ENCODE measurements at places on chromosomes 2 and 18.

DNA sequence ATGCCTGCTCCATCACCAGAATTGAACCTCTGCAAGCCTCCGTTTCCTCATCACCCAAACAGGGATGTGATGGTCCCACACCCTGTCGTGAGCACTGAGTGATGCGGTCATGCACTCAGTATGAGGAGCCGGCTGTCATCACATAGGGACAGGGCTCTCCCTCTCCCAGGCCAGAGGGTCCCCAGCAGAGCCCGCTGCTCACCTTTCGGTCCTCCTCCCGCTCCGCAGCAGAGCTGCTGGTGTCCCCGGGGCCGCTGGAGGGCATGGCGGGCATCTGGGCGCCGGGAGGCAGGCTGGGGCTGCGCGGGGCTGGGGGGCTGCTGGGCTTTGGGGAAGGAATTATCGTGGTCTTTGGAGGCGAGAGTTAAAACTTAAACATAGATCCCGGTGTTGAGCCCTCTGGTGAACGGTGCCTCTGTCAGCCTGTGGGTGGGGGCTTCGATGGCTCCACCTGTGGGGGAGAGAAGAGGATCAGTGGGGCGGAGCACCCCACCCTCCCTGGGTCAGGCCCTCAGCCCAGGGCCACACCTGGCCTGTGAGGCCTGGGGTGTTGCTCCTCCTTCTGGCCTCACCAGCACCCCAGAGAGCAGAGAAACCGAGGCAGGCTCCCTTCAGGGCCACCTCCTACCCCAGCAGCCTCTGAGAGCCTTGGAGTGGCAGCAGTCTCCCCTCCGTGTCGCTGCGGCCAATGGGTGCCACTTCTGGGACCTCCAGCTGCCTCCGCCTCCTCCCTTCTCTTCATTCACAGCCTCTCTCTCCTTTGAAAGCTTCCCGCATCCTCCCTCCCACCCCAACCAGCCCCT, 27.8 kb downstream of the DNMT3A start:
- DNase-seq = no peak

- DNase-seq = no peak
Measured at GRCh38 chr2:181241366-181241765, 215.8 kb upstream of the ITGA4 start.

DNA sequence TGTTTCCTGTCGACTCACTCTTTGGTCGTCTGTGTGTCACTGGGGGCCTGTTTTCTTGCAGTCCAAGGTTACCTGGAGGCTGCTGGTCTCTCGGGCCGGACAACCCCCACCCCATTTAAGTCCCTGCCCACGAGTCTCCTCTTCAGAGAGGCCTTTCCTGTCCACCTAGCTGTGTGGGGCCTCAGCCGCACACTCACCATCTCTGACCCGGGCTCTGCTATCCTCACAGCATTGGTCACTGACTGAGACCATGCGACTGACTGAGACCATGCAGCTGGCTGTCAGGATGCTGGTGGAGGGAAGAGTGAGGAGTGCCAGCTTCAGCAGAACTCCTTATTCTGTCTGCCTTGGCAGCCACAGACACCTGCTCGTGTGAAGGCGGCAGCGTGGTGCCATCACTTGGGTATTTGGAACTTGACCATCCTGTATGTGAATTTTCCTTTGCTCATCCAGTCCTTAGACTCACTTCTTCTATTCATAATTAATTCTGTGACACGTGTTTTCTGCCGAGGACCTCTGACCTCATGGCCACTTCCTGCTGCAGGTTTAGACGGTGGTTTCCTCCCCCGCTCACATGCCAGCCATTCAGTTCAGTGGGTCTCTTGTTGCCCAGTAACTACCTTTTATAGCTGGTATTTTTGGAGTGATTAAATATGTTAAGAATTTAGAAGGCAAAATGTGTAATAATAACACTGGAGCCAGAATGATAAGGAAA, 47.5 kb upstream of the ASB1 start:
- no peak for DNase-seq

DNA sequence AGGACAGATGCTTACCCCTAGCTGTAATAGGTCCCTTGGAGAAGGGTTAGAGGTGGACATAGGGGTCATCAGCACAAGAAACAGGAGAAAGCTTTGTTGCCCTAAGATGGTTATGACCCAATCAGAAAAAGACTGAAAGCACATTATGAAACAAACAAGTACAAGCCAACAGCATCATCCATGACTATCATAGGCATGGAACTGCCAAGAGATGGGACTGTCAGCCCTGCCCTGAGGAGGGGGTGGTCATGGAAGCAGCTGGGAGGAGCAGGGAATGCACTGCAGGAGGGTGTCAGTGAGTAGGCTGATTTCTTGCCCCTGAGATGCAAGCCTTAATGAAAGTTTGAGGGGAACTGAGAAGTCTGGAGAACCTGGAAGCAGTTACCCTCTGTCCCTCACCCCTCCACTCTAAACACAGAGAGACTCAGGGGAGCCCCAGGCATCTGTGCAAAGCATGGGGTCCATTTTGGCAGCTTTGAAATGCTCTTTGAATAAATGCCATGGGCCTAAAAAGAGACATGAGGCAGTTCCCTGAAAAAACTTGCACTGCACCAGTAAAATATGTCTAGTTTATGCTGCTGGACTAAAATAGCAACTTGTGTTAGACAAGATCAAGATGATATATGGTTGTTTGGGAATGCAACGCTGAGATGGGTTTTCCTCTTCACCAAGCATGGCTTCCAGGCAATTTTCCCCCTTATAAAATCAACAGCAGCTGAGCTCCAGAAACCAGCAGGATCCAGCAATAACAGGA, 122.7 kb upstream of the ZFP36L2 start:
- DNase-seq = no peak

DNA sequence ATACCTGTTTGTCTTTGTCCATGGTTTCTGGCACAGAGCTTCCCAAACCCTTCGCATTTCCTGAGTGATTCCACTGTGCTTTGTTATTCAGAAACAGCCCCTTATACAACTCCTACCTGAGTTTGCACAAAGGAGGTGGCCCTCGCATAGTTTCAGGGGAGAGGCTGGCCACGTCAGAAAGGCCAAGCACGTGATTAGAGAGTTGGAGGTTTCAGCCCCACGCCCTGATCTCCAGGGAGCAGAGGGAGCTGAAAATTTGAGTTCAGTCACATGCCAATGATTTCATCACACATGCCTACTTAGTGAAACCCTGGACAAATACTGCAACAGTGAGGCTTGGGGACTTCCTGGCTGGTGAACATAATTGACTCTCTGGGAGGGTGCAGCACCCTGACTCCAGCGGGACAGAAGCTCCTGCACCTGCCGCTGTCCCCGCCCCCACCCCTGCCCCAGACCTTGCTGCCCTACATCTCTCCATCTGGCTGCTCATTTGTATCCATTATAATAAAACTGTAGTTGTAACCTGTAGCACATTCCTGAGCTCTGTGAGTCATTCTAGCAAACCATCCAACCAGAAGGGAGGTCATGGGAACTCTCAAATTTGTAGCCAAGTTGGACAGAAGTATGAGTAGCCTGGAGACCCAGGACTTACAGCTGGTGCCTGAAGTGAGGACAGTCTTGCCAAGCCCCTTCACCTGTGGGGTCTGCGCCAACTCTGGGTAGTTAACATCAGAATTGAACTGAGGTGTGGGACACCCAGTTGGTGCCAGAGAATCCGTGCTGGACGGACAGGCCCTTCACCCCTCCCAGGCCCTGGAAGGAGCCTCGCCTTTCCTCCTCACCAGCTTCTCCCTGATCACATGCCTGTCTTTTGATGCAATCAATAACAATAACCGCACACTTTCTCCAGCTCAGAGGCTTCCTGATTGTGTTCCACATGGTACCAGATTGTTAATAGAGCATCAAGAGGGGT, 224.3 kb downstream of the ANAPC1 start:
- DNase-seq = no peak

GRCh38 chr2:44290261-44290660, 15.0 kb downstream of the SLC3A1 start:
- no peak for DNase-seq

- DNase-seq = no peak
Measured at GRCh38 chr18:8962192-8962779, 140.2 kb upstream of the NDUFV2 start.

- no peak for DNase-seq
Measured at GRCh38 chr2:156647377-156648010, 211.3 kb downstream of the GPD2 start.

DNA sequence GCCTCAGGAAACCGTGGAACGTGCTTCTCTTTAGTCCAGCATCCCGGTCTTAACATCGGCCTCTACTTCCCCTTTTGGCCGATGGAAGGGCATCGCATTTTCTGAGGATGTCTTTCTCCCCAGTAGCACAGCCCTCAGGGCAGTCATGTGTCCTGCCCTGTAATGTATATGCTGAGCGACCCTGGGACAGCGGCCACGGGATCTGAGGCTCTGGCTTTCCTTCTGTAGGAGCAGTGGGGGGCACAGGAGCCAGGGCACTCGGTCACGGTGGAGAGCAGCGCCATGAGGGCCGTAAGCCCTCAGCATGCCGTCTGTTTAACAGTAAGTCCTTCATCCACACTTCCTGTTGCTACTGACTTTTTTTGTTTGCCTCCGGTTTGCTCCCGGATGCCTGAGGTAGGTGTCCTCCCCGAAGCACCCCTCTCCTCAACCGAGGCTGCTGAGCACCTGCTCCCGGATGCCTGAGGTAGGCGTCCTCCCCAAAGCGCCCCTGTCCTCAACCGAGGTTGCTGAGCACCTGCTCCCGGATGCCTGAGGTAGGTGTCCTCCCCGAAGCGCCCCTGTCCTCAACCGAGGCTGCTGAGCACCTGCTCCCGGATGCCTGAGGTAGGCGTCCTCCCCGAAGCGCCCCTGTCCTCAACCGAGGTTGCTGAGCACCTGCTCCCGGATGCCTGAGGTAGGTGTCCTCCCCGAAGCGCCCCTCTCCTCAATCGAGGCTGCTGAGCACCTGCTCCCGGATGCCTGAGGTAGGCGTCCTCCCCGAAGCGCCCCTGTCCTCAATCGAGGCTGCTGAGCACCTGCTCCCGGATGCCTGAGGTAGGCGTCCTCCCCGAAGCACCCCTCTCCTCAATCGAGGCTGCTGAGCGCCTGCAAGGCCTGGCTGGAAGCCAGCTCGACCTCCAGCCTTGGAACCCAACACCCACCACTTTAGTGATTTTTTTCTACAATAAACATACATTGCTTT, 169.3 kb downstream of the HDAC4 start:
- no peak for DNase-seq

- DNase-seq = no peak
Measured at GRCh38 chr18:52150050-52150449, 189.9 kb upstream of the DCC start.

GRCh38 chr2:235654103-235654813, 160.4 kb downstream of the AGAP1 start:
- no peak for DNase-seq

DNA sequence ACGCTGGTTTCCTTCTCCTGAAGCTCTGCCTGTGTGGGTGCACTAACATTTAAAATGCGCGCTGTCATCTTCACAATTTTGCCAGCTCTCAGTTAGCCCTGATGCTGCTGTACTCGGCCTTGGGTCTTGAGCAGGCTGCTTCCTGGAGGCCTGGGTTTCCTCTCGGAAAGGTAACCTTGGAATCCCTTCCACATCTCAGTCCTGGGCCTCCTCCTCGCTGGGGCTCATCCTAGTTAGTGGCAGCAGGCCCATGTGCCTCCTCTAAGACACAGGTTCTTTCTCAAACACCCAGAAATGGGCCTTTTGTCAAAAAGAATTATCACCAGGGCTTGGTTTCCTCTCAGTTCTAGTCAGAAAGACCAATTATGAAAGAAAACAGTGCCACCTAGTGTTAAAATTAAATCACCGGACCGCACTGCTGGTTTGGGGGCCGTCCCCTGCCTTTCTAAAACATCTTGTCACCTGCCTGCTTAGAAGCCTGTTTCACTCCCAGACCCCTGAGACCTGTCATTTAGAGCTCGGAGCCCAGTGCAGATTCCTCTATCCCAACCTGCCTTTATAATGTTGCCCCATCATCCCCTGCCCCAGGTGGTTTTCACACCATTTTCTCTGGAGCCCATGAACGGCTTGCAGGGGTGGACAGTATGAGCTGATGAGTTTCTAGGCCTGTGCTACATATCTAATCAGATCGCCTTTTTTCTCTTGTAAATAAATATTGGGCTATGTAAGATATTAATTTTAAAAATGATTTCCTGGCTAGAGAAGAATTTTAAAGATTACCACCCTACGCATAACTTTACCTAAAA, 42.4 kb downstream of the HK2 start:
- peak; percentile 7 for DNase-seq

DNA sequence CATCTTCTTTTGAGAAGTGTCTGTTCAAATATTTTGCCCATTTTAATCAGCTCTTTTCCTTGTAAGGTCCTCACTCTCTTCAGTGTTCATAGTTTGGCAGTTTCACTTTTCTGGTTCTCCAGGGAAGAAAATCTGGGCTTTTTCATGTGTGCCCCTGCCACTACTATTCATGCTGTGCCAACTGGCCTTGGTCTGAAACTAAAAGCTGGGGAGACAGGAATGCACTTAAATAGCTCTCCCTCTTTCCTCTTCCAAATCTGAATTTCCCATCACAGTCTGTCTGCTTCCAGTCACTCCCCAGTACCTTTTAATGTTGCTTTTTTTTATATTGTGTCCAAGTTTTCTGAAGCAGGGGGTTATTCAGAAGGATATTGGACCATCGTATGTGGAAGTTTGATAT, 574.3 kb upstream of the POU3F3 start:
- no peak for DNase-seq

DNA sequence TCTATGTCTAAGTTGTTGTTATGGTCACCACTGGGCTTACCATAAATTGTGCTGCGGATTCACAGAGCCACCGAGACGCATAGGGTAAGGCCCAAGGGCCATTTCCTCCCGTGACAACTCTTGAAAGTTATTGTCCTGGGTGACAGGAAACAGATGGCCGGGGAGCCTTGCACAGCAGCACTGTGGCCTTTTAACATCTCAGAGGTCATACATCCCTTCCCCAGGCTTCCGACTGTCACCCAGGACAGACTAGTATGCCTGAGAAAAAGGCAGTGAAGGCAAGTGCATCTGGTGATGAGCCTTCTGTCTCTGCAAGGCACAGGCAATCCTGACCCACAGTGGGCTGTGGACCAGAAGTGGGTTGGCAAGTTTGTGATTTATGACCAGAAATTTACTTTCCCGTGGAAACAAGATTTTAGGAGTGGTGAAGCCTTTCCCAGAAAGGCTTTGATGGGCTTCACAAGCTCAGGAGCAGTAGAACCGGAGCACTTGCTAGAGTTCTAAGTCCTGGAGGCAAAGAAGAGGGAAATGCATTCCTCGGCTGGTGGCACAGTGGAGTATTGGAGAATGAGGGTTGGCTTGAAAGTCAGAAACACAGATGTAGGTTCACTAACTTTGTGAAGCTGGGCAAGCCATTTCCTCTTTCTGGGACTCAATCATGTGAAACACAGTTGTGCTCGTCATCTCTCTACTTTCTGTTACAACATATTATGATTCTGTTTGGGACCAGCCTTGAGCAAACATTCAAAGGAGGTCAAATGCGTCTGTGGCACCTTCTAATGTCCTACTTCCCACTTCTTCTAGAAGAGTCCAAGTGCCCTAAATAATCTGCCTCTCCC, 2.0 kb upstream of the CAPN14 start:
- DNase-seq = no peak

- no peak for DNase-seq
Measured at GRCh38 chr2:121309801-121310200, 24.8 kb upstream of the TFCP2L1 start.

- no peak for DNase-seq
Measured at GRCh38 chr18:49243391-49243790, 217.1 kb downstream of the DYM start.
